ENCODE measurements at places on chromosomes 5 and 9.

GRCh38 chr5:76691467-76692273 is 24.3 kb upstream of the F2R start:
- no peak for DNase-seq

- DNase-seq: no peak
Observed at GRCh38 chr9:104826079-104826775, 62.3 kb downstream of the NIPSNAP3B start.

DNA sequence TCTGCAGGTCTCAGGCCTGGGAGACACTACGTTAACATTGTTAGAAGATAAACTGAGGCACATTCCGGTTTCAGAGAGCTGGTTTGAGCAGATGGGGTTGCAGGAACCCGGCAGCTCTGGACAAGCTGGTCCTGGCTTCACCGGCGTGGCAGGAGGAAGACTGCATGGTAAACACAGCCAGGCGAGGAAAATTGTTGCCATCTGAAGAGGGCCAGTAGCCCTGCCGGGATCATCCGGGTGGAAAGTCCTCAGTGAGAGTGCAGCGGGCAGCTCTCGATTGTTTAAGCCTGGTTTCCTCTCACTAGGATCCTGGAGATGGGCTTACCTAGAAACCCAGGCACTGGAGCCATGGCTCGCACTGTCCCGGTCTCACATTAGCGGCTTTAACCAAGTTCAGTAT is 226.9 kb downstream of the IRX2 start:
- no peak for DNase-seq

- DNase-seq: no peak
Observed at GRCh38 chr5:150175076-150175475, 8.5 kb downstream of the CDX1 start.

- DNase-seq: no peak
Observed at GRCh38 chr5:173472164-173472563, 143.9 kb upstream of the STC2 start.

DNA sequence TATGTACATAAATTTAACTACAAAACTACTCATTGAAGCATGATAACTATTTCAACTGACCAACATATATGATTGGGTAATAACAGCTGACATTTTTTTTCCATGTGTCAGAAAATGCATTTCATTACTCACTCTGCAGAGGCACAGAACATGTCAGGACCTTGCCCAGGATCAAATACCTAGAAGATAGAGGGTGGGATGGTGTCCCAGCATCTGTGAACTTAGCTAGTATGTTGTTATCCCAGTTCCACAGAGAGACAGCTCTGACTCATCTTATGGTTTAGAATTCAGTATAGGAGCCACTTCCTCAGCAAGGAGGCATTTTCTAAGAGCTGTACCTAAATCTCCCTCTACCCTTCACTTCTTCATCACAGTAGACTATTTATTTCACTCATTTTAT is 1198.6 kb upstream of the ACO1 start:
- DNase-seq: no peak

DNA sequence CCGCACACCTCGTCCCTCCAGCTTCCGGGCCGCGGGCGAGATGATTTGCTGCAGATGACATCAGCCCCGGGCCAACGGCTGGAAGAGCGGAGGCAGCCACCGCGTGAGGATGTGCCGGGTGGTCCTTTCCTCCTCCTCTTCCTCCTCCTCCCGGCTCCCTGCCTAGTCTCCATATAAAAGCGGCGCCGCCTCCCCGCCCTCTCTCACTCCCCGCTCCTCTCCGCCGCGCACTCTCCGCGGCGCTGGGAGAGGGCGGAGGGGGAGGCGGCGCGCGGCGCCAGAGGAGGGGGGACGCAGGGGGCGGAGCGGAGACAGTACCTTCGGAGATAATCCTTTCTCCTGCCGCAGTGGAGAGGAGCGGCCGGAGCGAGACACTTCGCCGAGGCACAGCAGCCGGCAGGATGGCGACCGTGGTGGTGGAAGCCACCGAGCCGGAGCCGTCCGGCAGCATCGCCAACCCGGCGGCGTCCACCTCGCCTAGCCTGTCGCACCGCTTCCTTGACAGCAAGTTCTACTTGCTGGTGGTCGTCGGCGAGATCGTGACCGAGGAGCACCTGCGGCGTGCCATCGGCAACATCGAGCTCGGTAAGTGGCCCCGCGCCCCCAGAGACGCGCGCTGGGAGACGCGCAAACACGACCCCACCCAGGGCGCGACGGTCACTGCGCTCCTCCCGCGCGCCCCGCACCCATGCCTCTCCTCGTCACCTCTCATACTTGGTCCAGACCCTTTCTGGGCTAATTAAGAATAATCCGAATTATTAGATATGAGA is at the start of gene MAP1B:
Gene MAP1B, plus strand, starts transcription at position 345 of the 770 bp plus-strand sequence. Its CDS starts 57 bp downstream, at position 402.
- no peak for DNase-seq

DNA sequence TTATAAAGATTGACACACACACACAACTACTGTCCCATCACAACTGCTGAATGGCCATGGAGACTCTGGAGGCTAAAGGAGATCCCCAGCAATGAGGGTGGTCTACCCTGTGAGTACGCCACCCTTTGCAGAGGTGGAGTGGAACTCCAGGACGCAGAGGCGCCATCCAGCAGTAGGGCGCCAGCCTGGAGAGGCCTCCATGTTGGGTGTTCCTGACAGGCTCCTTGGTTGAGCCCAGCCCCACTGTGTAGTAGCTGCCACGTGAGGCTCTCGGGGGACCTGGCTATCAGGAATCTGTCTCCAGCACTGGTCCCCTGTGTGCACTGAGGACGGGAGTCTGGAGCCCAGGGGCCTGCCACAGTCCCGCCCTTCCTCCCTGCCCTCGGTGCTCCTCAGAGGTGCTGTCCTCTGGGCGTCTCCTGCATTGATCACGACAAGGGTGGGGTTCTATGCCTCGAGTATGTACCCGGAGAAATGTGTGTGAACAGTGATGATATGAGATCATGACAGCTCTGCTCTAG is 72.3 kb downstream of the DAP start:
- peak; percentile 91 for DNase-seq

GRCh38 chr9:98491828-98492227 is 216.9 kb downstream of the GABBR2 start:
- DNase-seq: no peak

- no peak for DNase-seq
Observed at GRCh38 chr5:150665044-150665443, 4.0 kb downstream of the MYOZ3 start.

DNA sequence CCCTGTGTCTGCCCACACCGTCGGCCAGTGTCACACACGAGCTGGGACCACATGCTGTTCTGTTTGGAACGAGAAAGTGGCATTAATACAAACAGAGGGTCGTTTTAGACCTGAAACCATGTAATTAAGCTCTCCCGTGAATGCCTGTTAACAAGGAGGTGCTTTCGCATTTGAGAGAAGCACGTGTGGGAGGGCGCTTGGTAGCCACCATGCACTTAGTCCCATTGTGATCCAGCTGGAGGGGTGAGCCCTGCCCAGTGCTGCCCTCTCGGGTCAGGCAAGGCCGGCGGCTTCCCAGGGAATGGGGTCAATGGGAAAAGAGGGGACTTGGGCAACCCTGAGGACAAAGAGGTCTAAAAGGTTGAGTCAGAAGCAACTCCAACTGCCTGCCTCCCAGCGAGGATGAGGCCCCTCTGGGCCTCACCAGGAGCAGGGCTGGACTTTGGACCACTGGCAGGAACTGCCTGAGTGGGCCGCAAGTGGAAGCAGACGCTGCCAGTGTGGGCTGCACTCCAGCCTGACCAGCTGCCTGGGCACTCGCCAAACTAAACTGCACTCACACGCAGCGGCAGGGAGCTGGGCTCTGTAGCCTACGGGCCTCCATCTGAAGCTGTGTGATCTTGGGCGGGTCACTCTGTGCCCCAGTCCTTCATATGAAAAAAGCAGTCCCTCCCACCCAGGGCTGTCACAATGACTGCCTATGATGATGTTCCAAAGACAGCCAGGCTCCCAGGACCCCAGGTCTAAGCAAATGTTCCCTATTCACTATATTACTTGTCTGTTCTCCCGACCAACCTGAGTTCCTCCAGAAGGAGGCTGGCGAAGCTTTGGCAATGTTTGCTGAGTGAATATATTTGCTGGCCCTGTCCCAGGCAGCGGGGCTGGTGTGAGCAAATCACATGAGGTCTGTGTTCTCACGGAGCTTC is 195.7 kb downstream of the CDK5RAP2 start:
- no peak for DNase-seq

- no peak for DNase-seq
Observed at GRCh38 chr9:91714020-91714806, 235.8 kb downstream of the ROR2 start.

GRCh38 chr5:169795338-169795737 is 158.3 kb downstream of the DOCK2 start:
- no peak for DNase-seq

- no peak for DNase-seq
Observed at GRCh38 chr9:132947756-132948155, 3.3 kb upstream of the TSC1 start.

DNA sequence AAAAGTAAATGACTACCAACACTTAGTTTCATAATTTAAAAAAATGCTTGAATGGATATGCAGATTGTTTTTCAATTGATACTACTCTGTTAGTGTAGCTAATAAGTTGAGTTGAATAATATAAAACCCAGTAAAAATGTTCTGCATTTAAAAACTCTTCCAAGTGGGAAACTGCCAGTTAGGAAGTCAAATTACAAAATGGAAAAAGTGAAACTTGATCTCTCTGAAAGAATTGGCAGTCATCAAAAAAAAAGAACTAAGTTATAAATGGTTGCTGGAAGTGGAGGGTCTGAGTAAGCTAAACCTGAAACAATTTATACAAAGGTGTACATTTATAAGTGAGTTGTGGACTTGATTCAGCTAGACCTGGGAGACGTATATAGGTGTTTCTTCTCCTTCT is 52.4 kb downstream of the VCAN start:
- DNase-seq: no peak

DNA sequence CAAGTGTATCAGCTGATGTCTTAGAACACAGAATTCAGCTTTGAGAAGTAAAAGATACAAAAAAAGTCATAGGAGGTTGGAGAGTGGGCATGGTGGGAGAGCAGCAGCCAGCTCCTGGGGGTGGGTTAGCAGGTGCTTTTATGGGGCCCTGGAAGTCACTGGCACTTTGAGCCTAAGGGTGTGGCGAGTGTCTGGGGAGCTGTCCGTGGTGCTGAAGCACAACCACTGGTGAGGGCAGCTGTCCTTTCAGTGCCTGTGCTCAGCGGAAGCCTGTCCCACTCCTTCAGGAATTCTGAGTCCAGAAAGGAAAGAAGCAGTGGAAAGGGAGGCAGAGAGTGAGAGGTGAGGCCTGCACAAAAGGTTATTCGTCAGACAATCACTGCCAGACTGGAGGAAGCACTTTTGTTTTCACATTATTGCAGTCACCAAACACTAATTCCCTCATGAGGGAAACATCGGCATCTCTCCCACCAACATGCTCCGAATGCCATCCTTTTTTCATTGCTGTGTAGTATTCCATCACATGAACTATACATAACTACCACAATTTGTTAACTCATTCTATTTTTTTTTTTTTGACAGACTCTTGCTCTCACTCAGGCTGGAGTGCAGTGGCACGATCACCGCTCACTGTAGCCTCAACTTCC is 59.4 kb upstream of the RAPGEF1 start:
- peak; percentile 91 for DNase-seq

GRCh38 chr5:159128070-159128541 is 28.4 kb upstream of the EBF1 start:
- no peak for DNase-seq

- DNase-seq: no peak
Observed at GRCh38 chr5:104080646-104081175, 518.1 kb upstream of the NUDT12 start.

GRCh38 chr9:117076571-117077290 is 338.1 kb downstream of the ASTN2 start:
- DNase-seq: no peak

GRCh38 chr9:2722715-2723114 is 5.4 kb downstream of the KCNV2 start:
- DNase-seq: no peak

Data from chondrocyte (in vitro differentiated cells).